ENCODE measurements at places on chromosomes 5 and 9.
A peak's percentile ranks its signal among the peaks of the same experiment; 100 is the strongest.

GRCh38 chr5:3023656-3024055 is 272.2 kb upstream of the IRX2 start:
- peak; percentile 31 for DNase-seq

- DNase-seq = no peak
Measured at GRCh38 chr9:111036429-111036789, 1.9 kb downstream of the LPAR1 start.

GRCh38 chr5:132496191-132496630 is 5.6 kb upstream of the IRF1 start:
- no peak for DNase-seq

GRCh38 chr5:142360051-142360498 is 35.3 kb upstream of the SPRY4 start:
- DNase-seq = no peak

- no peak for DNase-seq
Measured at GRCh38 chr5:121424976-121425375, 426.7 kb upstream of the FTMT start.

GRCh38 chr9:126494264-126494663 is 119.5 kb upstream of the LMX1B start:
- DNase-seq = no peak

GRCh38 chr5:113245427-113246225 is 189.2 kb downstream of the TSSK1B start:
- DNase-seq = no peak

DNA sequence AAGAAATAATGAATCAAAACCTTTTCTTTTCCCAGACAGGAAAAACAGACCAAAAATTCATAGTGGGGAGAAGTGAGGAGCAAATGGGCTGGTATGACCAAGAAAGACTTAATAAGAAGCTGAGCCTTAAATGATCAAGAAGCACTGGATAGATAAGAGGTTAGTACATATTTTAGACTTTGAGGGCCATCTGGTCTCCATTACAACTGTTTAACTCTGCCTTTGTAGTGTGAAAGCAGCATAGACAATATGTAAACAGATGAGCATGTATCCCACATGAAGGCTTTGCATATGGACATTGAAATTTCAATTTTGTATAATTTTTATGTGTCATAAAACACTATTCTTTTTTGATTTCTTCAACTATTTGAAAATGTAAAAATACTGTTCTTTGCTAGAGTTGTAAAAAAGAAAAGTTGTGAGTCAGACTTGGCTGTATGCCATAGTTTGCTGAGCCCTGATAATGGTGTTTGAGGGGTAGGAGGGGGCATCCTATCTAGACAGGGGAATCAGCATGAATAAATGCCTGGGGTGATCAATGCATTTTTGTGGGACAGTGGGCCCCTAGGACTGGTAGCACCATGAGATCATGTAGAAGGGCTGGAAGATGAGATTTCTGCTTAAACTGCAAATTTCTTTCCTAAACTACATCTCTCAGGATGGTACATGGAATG is 91.8 kb upstream of the GPR151 start:
- no peak for DNase-seq

- no peak for DNase-seq
Measured at GRCh38 chr9:22060831-22061383, 51.8 kb upstream of the CDKN2B start.

DNA sequence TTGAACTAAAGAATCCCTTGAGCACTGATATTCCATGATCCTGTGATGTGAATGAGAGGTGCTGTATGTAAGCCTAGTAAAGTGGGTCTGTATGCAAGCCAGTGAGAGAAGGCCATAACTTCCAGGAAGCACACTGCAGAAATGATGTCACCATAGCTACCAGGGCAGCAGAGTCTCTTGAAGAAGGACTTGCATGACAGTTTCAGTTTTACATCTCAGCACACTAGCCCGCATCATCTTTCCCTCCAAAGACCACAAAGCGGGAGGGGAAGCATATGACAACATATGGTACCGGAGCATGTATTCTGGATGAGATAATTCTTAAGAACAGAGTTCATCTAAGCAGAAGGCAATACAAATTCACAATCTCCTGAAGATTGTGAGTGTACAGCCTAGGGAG is 37.6 kb upstream of the MAST4 start:
- DNase-seq = no peak

DNA sequence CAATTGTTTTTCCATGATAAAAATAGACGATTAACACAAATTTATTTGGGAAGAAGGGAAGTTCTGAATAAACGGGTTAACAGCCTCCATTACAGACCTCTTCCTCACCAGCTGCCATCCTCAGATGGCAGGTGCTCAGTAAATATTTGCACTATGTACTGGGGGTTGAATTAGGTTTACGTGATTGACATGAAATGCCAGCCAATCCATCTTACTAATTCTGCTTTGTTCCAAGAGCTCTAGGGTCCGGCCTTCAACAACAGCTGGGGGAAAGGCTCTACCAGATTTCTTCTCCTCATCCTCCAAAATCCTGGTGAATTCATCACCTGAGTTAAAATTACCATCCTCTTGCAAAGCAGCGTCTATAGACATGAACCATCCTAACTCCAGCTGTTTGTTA is 104.6 kb downstream of the MTX3 start:
- no peak for DNase-seq

- no peak for DNase-seq
Measured at GRCh38 chr9:99472916-99473245, 250.8 kb downstream of the SEC61B start.
